ENCODE measurements at places on chromosomes 6 and 20.

- DNase-seq, result no peak
Measured at GRCh38 chr6:15421945-15422733, 176.3 kb downstream of the JARID2 start.

GRCh38 chr6:37600312-37600916 is 97.3 kb downstream of the MDGA1 start:
- DNase-seq, result no peak

GRCh38 chr6:144443157-144443556 is 158.0 kb downstream of the UTRN start:
- no peak for DNase-seq

DNA sequence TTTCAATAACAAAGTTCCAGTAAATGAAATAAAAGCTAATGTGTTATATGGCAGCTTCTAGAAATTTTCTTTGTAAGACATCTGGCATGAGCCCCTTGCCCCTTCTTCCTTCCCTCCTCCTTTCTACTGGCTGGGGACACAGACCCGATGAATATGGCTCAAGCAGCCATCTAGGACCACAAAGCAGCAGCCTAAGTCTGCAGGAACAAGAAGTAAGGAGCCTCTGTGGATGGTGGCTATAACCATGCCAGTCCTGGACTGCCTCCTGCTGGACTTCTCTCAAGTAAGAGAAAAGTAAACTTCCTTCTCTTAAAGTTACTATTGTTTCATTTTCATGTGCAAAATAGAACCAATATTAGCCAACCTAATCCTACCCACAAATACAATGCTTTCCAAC is 114.9 kb upstream of the DST start:
- DNase-seq, result peak; percentile 40

DNA sequence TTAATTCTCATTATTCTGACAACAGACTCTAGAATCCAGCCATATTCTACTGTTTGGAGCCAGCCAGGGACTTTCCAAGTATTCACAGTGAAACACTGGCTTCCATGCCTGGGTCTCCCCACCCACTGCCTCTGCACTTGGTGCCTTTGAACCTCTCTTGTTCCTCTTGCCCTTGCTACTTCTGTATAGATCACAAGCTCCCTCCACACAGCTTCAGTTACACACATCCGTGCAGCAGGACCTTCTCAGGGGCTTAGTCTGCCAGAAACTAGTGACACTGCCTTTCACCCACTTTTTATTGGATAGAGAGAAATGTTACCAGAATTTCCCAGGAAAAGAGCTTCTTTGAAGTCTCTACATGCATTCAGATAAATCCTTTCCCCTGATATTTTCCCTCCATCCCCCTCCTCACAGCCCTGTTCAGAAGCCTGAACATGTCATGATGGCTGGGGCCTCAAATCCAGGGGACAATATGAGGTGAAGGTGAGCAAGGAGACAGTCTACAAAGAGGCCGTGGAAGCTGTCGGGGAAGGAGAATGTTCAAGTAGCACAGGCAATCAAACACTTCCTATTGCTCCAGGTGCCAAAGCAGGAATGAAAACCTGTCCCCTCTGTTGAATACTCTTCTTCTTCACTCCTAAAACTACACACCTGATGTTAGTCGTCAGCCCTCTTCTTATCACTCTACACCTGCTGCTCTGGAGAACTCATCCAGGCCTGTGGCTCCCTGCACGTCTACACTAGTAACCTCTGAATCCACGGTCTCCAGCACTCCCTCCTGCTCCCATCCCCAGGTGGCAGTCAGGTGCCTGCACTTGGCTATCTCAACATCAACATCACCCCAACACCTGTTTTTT is 20.2 kb upstream of the HLA-DOA start:
- no peak for DNase-seq

DNA sequence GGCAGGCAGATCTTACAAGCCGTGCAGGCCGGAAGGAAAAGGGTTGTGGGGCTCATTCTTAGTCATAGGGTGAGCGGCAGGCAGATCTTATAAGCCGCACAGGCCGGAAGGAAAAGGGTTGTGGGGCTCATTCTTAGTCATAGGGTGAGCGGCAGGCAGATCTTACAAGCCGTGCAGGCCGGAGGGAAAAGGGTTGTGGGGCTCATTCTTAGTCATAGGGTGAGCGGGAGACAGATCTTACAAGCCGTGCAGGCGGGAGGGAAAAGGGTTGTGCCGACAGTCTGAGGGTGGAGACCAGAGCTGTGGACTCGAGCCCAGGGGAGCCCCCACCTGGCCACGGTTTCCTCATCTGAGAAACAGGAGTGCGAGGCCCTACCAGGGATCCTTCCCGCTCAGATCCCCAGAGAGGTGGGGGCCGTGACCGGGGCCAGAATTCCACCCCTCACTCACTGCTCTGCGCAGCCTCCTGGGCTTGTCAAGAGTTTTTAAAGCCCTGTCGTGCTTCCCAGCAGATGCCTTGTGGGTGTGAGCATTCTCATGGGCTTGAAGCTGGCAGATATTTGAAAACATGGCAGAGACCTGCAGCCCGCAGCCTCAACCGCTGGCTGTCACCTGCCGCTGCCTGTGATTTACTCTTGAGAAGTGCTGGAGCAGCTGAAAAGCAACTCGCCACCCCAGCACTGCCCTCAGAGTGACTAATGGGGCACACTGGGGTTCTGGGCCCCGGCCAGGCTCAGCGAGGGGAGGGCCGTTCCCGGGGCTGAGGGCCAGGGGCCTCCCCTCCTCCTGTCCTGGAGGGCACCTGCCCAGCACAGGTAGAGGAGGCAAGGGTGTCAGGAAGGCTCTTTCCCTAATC is 31.9 kb downstream of the NTSR1 start:
- DNase-seq, result no peak

DNA sequence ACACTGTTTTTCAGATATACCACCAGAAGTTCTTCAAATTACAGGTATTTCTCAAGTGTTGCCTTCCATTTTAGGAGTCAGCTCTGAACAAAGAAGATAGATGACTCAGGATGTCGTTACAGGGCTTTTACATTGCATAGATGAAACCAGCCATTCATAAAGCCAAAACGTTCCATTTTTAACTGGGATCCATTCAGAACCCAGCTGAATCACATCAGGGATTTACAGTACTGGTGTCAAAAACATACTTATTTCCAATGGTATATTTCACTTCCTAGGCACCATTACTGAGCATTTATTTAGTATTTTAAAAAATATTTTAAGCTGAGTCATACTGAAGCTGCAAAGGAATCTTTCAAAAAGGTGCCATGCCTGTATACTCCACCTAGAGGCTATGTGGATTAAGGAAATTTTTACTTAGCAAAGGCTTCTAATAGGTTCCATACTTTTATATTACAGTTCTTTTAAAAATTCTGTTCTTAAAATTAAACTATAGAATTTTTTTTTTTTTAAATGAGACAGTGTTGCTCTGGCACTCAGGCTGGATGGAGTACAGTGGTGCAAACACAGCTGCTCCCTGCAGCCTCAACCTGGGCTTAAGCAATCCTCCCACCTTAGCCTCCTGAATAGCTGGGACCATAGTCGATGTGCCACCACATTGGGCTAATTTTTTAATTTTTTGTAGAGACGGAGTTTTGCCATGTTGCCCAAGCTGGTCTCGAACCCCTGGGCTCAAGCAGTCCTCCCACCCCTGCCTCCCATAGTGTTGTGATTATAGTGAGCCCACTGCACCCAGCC is 2.6 kb downstream of the ASF1A start:
- peak; percentile 28 for DNase-seq

GRCh38 chr6:37131104-37131959 is 38.6 kb upstream of the PIM1 start:
- DNase-seq, result peak; percentile 39

All from NCI-H446 (cell line).